ENCODE measurements at places on chromosomes 12 and 14. TPM values are rescaled to one million over a fixed set of nuclear protein-coding genes. Genes with fewer than 3 reads are reported as not detected.

The PPP1R36 gene
- total RNA-seq: 1.3 TPM

The FANCM gene
- 6.1 TPM for total RNA-seq

The DAO gene
- not detected for total RNA-seq

The SPATS2 gene
- total RNA-seq: 9.9 TPM

The FGF6 gene
- total RNA-seq: not detected

The TAS2R9 gene
- total RNA-seq: not detected

The AICDA gene
- total RNA-seq: not detected

The CCNK gene
- 48.2 TPM for total RNA-seq

Measured in mesenteric fat pad (tissue), 1 donor.